ENCODE measurements at places on chromosomes 2 and 18.

DNA sequence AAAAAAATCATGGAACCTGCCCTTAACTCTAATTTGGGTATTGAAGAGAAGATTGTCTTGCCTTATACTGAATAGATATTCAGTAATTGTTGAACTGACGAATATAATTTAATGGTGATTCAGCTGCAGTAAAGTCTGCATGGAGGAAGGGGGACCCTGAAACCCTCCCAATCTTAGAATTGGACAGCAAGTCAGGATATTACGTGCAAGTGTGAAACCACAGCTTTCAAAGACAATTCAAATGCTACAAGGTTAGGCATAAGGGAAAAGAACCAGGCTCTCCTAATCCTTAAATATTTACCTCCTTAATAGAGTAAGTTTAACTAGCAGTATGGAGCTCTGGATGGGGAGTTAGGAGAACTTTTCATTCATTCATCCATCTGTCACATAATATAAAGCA is 226.9 kb upstream of the TNP1 start:
- DNase-seq = no peak

- DNase-seq = no peak
These were observed 164.6 kb downstream of the LDLRAD4 start for GRCh38 chr18:13382954-13383827.

DNA sequence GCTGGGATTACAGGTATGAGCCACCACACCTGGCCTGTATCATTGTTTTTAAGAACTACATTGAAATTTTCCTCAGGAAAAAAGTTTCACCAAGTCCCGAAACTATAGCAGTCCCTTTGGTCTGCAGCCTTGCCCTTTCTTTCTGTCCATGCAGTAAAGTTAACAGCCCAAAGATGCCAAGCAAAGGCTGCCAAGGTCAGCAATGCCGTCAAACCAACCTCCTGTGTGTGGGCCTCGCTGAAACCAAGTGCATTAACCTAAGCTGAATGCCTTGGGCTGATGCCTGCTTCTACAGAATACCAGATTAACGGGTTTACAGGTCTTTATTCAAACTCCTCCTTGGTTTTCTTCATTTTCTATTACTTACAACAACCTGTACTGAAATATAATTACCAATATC is 73.1 kb downstream of the EIF5B start:
- DNase-seq = no peak

DNA sequence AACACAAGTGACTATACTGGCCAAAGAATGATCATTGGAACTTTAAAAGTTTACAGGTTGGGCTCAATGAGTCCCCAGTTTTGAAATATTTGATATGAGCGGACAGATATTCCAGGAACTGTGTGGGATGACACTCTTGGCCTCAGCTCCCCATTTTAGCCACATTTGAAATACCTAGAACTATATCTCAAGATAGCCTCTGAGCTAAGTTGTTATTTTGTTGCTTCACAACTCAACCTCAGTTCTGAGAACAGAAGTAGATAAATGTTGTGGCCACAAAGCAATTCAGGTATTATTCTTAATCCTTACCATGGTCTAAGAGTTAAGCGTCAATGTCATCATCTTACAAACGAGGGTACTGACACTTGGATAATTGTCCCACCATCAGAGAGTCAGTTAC is 172.2 kb upstream of the SETBP1 start:
- DNase-seq = no peak

- no peak for DNase-seq
These were observed 105.9 kb upstream of the CELF4 start for GRCh38 chr18:37671530-37671929.

GRCh38 chr2:241649404-241649803 is 11.9 kb downstream of the ATG4B start:
- no peak for DNase-seq

Measured in esophagus squamous epithelium (tissue), 5 donors.